Frontal cortex (tissue), 4 donors: ENCODE measurements at places on chromosomes 1 and 21.

GRCh38 chr1:51976846-51977602, 13.5 kb downstream of the RAB3B start:
- no peak for DNase-seq

DNA sequence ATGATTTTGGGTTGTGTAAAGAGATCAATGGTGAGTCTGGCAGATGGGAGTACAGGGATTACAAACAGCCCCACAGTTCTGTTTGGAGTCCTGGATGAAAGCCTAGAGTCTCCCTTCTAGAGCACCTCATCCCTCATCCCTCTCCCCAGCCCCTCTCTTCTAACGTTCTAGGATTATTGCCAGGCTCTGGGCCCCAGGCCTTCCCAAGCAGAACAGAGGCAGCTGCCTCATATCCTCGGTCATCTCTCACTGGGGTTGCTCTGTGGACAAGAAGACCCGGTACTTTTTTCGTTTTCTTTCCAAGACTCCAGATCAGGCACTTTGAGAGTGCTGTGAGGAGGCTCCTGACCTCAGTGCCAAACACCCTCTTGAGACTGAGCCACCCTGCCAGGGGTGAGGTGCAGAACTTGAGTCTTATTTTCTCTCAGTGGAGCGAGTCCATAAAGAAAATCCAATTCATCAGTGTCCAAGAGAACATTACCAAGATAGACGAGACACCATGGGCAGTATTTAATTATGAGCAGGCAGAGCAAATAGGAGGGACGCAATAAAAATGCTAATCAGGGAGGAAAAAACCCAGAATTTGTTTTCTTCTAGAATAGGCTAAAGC, 17.1 kb upstream of the KCND3 start:
- DNase-seq: no peak

DNA sequence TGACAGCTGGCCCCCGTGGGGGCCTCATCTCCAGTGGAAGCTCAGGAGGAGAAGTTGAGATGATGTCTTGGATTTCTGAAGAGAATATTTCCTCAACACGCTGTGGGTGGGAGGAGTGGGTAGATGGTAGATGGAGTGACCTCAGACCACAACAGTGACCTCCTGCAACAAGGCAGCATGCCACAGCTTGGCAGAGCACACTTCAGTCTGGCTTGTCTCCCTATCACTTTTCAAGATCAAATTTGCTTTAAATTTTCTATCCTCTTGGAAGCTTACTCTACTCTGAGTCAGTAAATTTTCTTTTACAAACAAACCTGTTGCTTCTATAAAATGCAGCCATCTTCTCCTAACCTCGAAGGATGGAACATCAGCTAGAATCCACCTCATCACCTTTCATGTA, 59.7 kb downstream of the NTPCR start:
- DNase-seq: no peak

DNA sequence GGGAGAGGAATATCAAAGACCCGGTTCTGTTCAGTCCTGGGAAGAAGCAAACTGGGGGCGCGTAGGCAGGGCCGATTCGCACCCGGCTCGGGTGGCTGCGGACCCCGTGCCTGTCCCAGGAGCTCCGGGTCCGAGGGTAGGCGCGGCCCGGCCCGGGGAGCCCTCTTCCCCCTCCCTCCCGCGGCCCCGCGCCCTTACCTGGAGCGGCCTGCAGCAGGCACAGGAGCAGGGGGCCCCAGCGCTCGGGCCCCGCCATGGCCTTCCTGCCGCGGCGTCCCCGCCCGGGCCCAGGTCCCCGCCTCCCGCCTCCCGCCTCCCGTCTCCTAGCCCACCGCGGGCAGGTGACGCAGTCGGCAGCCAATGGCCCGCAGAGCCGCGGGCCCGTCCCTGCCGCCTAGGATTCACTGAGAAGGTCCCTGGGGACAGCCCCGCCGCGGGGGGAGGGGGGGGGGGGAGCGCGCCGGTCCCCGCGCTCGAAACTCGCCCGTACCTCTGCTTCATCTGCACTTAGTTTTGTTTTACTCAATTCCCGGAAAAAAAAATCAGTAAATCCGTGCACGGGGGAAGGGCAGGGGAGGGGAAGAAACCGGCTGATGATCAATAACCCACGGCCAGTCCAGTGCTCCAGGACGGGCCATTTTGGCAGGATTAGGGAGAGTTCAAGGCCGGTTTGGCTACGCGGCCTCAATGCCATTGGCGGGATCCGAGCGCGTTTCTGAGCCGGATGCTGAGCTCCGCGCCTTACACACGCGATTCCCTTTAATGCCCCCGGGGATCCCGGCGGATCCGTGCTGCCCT, at the start of gene IFNLR1:
TSS of gene IFNLR1 (minus strand) at position 297 of the 798 bp plus-strand sequence. CDS start at position 256, 41 bp downstream.
- DNase-seq: peak; percentile 60

GRCh38 chr1:169363046-169363730, 4.4 kb downstream of the NME7 start:
- no peak for DNase-seq

DNA sequence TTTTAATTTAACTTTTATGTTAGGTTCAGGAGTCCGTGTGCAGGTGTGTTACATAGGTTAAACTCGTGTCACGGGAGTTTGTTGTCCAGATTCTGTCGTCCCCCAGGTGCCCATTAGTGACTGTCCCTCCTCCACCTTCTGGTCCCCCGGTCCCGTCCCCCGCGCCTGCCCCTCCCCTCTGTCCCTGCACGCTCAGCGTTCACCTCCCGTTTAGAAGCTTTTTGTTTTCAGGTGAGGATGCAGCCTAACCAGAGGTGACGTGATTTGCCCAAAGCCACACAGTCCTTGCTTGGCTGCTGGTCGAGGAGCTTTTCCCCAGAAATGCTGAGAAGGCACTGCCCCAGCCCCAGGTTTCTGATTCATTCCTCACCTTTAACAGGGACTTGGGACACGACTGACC, 844 bp downstream of the C1orf146 start:
- no peak for DNase-seq

DNA sequence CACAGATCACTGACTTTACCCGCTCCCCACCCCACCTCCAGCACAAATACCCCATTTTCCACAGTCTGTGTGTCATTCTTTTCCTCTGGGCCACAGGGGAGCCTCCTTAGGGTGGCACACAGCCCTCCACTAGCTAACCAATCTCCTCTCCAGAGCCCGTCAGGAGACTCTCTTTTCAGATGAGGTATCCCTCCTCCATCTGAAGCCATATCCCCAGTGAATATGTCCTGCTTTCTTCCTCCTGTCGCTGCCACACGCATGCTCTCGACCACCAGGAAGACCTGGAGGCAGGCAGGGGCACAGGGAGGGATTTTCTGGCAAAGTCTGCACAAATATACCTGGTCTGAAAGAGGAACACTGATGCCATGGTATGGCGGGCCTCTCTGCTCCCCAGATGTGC, 635 bp downstream of the ZNF648 start:
- DNase-seq: no peak

- DNase-seq: no peak
Observed at GRCh38 chr1:34286511-34286910, 109.8 kb downstream of the C1orf94 start.

DNA sequence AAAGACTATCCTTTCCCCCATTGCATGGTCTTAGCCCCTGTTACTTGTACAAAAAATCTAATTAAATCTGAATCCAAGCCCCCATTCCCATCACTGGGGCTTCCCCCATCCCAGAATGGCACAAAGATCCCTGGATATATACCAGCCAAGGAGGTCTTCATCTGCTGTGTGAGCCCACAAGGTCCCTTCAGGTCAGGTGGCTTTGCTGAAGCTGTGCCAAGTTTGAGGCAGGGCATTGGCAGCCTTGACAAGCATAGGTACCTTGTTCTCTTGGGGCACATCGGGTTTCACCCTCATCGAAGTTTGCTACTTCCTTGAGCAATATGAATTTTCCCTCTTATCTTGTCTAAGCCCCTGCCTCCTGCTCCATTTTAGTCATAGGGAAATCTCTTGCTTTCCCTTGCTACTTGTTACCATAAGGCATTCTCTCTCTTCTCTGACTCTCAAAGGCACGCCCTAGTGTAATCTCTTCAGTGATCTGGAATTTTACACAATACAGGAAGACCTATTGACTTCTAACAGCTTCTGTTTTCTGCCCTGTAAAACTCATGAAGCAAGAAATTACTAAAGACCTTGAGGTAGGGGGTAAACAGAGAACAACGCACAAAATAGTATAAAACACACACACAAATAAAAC, 71.4 kb upstream of the COG2 start:
- no peak for DNase-seq

DNA sequence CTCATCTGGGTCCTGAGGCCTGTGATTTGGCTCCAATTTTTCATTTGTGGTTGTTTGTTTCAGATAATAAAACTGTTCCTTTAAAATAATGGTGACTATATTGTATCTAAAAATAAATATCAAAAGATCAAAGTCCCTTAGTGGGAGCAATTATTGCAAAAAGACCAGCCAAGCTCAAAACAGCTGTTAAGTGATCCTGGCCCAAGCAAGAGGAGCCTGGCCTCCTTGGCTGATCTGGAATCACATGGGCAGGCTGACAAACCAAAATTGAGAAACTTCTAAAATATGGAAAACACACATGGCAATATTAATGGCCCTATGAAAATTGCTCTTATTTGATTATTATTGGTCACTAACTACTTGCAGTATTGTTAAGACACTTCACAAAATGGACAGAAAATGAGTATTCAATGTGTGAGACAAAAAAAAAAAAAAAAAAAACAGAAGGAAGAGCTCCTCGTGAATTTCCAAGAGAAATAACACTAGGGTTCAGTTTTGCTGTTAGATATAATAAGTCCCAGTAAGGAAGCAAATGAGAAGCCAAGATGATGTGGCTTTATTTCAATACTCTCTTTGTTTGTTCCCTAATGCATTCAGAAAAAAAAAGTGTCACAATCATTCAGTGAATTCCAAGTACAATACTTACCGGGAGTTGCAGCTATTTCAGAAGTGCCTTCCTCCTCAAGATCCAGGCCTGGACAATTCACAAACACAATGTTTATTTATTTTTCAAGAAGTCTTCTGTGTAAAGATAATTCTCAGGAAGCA, 105.1 kb downstream of the SEC16B start:
- DNase-seq: peak; percentile 12

- no peak for DNase-seq
Observed at GRCh38 chr1:74937176-74937575, 197.0 kb upstream of the LHX8 start.

GRCh38 chr1:156391701-156392100, 22.7 kb downstream of the RHBG start:
- DNase-seq: no peak

DNA sequence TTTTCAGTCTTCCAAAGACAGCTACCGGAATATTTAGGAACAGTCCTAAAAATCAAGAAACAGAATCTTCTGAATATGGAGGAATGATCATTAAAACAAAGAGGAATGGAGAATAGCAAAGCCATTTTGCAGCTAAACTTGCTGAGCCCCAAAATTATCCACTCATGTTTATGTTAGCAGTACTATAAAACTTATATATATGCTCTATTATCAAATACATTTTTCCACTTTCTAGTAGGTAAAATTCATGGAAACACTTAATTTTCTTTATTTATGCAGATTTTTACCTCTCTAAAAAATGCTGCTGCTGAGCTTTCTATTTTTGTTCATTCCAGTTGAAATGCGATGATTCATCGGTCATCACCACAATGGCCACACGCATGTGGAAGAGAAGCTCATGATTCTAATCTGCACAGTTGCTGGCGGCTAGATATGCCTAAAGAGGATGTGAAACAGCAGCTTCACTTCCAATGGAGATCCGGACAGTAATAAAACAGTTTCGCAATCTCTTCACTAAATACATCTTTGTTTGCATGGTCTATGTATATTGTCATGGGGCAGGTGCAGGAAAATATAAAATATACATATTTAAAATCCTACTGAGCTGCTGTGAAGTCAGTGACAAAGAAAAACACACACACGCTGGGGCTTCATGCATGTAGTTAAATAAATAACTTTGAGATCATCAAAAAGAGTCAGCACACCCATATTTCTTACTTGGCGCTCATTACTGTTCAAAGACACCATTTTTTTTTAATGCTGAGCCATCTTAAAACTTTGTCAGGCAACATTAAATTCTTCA, 292.2 kb downstream of the SMYD3 start:
- DNase-seq: no peak

DNA sequence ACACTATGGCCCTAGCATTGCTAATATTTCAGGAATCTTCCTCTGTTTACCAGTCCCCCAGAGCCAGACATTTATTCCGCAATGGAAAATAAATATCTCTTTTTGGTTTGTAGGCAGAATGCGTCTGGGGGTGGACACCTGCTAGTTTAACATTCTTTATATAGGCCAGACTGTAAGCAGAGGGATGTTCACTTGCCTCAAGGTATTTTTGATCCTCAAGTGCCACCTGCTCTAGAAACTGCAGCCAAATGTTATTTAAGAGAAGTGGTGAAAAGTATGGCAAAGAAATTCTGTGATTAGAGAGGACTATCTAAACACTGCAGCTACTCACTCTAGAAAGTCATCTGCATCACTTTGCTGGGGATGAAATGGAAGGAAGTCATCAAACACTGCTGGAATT, 164.7 kb downstream of the NEGR1 start:
- DNase-seq: no peak

- DNase-seq: no peak
Observed at GRCh38 chr21:45276596-45276995, 11.1 kb downstream of the POFUT2 start.
